Stimulated activated CD4-positive, alpha-beta T cell treated with anti-CD3 and anti-CD28 coated beads, Interleukin-1b, Interleukin-23, amount 100 ng/mL, for 1 hour (primary cell): ENCODE measurements at places on chromosomes 4 and X.

DNA sequence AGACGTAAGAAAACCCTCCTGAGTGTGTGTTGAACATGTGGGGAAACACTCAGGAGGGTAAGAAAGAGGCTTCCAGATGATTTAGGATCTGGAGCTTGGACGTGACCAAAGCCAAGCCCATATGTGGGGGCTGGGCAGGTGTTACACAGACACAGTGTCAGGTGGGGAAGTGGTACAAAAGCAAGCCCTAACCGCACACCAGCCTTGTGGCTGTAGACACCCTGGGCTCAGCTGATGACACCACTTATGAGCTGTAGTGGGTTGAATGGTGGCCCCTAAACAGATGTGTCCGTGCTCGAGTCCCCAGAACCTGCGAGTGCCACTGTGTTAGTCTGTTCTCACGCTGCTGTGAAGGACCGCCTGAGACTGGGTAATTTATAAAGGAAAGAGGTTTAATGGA lies 25.0 kb upstream of the NSG1 start:
- no peak for DNase-seq

DNA sequence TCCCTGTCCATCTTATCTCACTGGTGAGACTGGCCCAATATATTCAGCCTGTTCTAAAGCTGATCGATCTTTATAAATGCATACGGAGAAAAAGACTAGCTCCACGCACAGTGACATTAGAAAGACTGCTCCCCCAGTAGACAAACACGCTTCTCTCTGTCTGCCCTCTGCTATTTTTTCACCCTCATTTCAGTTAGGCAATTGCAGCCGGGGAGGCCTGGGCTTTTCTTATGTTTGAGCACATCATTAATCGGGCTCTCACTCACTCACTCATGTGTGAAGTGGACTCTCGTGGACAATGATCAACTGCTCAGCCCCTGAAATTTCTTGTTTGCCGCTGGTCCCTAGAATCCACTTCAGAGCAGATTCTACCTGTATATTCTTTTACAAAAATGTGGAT lies 824.7 kb upstream of the TENM3 start:
- DNase-seq: no peak

DNA sequence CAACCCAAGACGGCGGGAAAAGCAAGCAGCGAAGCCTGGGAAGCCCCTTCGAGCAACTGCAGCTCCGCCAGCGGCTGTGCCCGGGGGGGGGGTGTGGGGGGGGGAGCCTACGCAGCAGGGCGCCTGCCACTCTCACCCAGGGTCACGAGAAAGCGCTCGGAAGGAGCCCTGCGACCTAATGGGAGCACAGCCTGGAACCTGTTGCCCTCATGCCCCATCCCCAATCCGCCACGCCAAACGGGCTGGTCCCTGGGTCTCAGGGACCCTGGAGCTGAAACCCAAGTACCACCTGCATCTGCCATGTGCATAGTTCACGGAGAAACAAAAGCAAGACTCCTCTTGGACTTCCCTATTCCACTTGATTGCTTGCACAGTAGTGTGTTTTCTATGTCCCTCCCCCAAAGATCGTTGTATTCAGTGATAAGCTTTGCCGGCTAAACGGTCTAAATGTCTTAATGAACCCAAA lies 359 bp upstream of the GAB3 start:
- DNase-seq: no peak

GRCh38 chr4:73127839-73128453 lies 58.4 kb upstream of the COX18 start:
- no peak for DNase-seq

DNA sequence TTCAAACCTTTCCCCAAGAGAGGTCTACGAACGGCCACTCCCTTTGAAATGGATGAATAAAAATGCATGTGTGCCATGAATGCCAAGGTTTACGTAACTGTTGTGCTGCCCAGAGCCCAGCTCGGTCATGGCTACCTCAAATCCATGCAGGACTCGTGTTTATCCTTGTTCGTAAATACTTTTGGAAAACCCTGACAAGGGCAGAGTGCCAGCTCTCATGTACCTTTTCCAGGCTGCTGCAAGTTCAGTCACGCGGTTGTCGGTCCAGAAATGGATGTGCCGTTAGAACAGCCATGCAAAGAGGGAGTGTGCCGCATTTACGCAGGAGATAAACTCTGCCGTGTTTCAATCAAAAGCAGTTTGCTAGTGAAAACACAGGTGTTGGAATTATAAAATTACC lies 123.4 kb downstream of the AMELX start:
- no peak for DNase-seq

DNA sequence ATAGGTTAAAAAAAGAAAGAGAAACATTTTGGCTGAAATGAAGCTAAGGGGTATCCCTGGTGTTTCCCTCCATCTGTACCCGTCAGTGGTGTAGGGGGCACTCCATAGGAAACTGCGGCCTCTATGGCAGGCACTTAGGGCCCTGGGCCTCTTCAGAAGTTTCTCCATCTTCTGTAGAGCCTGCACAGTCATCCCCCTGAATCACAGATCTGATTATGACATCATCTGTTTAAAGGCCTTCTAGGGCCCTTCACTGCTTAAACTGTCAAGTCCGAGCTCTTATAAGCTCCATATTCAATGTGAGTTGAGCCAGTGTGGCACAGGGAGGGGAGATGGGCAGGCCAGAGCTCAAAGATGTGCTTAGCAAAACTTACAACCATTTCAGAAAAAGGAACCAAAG lies 241.3 kb downstream of the NR3C2 start:
- no peak for DNase-seq

DNA sequence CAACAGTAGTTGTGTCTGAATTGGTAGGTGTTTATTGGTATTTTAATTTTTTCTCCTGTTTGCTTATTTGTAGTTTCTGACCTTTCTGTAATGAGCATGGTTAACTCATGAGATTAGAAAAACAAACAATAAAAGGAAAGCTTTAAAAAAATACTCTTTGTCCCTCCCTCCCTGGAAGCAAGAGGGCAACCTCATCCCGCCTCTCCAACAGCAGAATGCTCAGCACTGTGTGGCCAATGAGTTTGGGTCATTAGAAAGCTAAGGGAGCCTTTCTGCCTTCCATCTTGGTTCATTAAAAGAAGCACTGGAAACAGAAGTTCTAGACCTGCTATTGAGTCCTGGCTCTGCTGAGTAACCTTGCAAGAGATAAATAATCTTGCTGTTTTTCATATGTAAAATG lies 33.9 kb downstream of the TRPC5 start:
- DNase-seq: no peak

GRCh38 chr4:6616087-6616995 lies 24.1 kb upstream of the MRFAP1 start:
- DNase-seq: no peak

- DNase-seq: no peak
Observed at GRCh38 chr4:28827866-28828265, 1892.3 kb upstream of the PCDH7 start.

DNA sequence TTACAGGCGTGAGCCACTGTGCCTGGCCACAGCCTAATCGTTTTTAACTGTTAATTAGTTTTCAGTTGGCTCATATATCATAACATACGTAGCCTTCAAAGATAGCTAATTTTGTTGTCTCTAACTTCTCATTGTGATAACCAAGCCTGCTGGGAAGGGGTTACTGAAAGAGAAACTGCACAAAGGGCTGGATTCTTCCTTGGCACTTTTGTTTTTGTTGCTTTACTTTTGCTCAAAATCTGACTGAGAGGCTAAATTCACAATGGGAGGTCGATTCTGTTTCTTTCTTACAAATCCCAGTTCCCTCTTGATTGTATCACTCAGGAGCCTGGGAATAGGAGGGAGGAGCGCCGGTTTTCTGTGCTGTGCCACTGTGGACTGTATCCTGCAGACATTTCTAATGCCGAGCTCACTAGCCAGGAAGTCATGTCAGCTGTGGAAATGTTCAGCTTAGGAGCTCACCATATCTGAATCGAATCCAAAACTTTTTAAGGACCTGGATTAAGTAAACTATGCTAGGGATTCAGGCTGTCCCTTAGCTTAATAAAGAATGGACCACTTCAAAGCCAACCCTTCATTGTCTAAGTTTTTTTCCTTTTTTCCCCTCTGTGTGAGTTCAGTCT lies 120.5 kb upstream of the FAT1 start:
- DNase-seq: no peak

- no peak for DNase-seq
Observed at GRCh38 chr4:8646296-8647093, 53.9 kb downstream of the CPZ start.

GRCh38 chr4:3202836-3203820 lies 45.8 kb upstream of the MSANTD1 start:
- DNase-seq: no peak

GRCh38 chr4:91729851-91730250 lies 573.9 kb upstream of the GRID2 start:
- no peak for DNase-seq
